Central memory CD8-positive, alpha-beta T cell (primary cell): ENCODE measurements at places on chromosomes 2 and 18.

- H3K27ac ChIP-seq, result no peak overlapping the region
- H3K4me3 ChIP-seq, result no peak overlapping the region
Measured at GRCh38 chr18:11500153-11501122, 109.0 kb upstream of the SLC35G4 start.

DNA sequence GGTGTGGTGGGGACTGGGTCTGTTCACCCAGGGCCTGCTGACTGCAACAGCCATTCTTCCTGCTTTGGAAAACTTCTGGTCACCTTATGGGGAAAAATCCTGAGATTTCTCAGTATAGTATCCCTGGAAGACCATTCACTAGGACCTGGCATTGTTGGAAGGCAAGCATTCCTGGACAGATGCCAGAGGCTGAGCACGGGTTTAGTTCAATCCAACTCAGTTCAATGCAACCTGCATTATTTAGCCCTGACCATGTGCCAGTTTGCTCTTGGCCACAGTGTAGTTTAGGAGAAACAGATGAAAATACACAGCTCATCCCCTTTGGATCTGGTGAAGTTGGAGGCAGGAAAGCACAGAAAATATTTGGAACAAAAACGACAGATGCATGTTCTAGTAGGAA lies 95.9 kb downstream of the LPIN1 start:
- no peak overlapping the region for H3K27ac ChIP-seq
- H3K4me1 ChIP-seq, result no peaks in the 10 kb centered on the region
- DNase-seq, result no peak
- peaks cover 9% of the 10 kb centered on the region for H3K27me3 ChIP-seq

DNA sequence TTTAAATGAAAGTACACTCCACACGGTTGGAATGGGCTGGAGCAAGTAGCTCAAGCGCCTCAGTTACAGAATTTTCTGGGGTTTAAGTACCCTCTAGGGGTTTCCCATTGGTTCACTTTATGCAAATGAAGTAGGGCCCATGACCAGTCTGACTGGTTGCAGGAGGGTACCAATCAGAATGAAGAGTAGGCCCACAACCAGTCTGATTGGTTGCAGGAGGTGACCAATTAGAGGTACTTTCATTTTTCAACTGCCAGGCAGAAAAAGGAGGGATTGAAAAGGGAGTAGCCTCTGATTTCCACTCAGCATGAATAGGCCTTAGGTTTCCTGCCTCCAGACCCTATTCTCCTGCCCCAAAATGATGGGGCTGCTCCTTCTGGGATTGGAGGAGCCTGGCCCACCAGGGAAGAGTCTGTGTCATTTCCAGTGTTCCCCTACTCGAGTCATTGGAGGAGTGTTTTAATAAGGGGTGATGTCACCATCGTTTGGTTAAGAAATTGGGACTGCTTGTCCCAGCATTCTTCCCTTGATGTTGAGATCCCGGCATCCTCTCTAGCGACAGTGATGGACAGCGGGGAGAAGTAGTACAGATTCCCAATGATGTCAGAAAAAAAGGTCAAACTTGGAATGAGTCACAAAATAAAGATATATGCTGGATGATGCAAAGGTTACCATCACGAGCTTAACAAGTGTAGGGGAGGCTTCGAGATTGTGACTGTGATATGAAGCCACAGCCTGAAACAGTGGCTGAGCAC lies 210.4 kb downstream of the SH3BP4 start:
- no peak overlapping the region for H3K27ac ChIP-seq
- H3K36me3 ChIP-seq, result peaks cover 2% of the 10 kb centered on the region
- H3K4me3 ChIP-seq, result no peak overlapping the region
- H3K27me3 ChIP-seq, result peaks cover 71% of the 10 kb centered on the region
- H3K4me1 ChIP-seq, result no peaks in the 10 kb centered on the region

GRCh38 chr18:58579561-58580047 lies 49.3 kb downstream of the ALPK2 start:
- DNase-seq, result no peak
- no peak overlapping the region for H3K4me3 ChIP-seq
- peaks cover 2% of the 10 kb centered on the region for H3K36me3 ChIP-seq

GRCh38 chr2:239834143-239834542 lies 191.0 kb downstream of the NDUFA10 start:
- H3K27ac ChIP-seq, result no peak overlapping the region
- H3K4me1 ChIP-seq, result no peaks in the 10 kb centered on the region
- H3K27me3 ChIP-seq, result peaks cover 12% of the 10 kb centered on the region
- no peaks in the 10 kb centered on the region for H3K36me3 ChIP-seq
- DNase-seq, result peak; percentile 6
- H3K4me3 ChIP-seq, result no peak overlapping the region

DNA sequence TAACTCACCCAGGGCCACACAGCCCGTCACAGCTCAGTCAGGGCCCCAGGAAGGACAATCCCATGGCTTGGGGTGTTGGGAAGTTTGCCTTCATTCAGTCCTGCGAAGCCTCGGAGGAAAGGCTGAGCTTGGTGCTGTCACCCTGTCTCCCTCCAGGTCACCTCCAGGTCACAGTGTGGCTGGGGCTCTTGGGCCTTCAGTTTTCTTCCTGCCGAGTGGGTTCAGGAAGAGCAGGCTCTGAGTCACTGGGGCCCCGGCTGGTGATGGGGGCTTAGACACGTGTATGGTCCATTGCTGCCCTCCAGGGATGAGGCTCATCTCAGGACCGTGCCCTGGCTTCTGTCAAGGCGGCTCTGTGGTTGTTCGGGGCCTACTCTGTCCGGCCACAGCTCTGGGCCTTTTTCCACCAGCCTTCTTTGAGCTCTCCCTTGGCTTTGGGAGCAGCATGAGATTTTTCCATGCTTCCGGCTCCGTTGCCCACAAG lies 118.6 kb downstream of the INHBB start:
- no peak overlapping the region for H3K4me3 ChIP-seq
- H3K27me3 ChIP-seq, result peaks cover 20% of the 10 kb centered on the region
- no peaks in the 10 kb centered on the region for H3K4me1 ChIP-seq
- H3K36me3 ChIP-seq, result no peaks in the 10 kb centered on the region
- no peak for DNase-seq

DNA sequence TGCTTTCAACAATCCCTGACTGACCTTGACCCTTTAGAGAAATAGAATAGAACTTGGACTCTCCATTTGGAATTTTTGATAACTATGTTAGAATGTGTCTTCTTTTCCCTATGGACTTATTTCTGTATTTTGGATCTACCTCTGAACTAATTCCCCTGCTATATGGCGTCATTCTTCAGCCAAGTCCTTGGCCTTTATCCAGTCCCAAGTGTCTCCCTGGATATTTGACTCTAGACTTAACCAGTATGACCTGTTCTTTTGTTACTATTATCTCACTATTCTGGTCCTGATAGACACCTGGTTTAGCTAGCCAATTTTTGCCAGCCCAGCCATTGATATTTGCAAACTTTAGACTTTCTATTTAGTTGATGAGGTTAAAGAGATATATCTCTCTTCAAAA lies 186.8 kb downstream of the KCNS3 start:
- no peaks in the 10 kb centered on the region for H3K4me1 ChIP-seq
- no peaks in the 10 kb centered on the region for H3K27me3 ChIP-seq
- H3K27ac ChIP-seq, result no peak overlapping the region
- no peaks in the 10 kb centered on the region for H3K36me3 ChIP-seq
- DNase-seq, result no peak
- no peak overlapping the region for H3K4me3 ChIP-seq

DNA sequence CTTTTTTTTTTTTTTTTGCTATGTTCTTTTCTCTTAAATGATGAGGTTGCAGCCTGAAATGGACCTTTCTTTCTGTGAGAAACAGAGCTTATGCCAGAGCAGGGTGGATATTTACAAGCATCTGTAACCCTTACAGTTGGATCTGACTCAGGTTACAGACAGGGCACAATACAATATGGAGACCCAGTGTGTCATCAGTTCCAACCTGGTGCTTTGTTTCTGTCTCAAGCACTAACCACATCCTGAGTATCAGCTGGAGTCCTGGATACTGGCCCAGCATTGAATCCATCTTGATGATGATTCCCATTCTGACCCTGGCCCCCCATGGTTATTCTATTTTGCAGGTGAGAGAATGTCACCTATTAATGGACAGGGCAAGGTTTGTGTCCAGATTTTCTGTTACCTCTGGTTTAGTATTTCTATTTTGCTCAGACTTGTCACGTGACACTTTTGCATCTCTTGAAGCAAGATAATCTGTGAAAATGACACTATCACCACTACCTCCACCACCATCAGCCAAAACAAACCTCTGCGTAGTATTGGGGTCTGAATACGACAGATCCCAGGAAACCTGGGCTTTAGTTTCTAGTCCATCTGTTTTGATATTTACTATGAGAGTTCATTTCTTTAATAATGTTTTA lies 174.0 kb downstream of the CCDC85A start:
- H3K4me1 ChIP-seq, result no peaks in the 10 kb centered on the region
- no peak for DNase-seq
- H3K27ac ChIP-seq, result no peak overlapping the region
- H3K4me3 ChIP-seq, result no peak overlapping the region
- no peaks in the 10 kb centered on the region for H3K27me3 ChIP-seq

- DNase-seq, result no peak
- H3K36me3 ChIP-seq, result peaks cover 12% of the 10 kb centered on the region
- H3K4me3 ChIP-seq, result peak overlapping the region; percentile 54
- H3K27me3 ChIP-seq, result no peaks in the 10 kb centered on the region
- H3K4me1 ChIP-seq, result peaks cover 62% of the 10 kb centered on the region
Measured at GRCh38 chr2:25790074-25790790, 88.1 kb downstream of the ASXL2 start.

DNA sequence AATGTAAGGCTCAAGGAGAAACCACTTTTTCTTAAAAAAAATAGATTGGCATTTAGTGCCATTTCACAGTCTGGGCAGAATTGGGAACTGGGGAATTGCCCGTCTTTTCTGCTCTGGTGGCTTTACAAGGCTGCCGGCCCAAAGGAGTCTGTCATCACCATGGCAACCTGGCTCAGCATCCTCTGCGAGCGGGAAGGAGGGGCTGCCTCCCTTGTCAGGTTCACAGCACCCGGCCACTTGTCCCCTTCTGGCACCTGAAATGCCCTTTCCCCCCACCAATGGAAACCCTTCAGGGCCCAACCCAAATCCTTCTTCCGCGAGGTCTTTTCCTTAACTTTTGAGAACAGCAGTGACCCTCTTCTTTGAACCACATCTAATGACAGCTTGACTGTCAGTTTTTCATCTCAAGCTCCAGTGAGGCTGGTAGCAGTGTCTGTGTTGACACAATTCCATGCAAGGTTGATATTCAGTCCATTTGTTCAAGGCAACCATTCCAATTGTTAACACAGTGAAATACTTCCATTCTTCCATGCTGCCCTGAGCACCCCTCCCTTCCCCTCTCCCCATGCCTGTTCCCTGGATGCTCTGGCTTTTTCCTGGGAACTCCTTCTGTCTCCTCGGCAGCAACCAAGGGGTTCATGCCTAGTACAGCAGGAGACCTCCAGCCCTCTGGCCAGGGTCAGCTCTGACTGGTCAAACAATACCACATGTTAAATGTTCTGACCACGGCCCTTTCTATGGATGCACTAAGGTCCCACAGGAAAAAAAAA lies 79.6 kb downstream of the DNER start:
- H3K36me3 ChIP-seq, result peaks cover 1% of the 10 kb centered on the region
- DNase-seq, result no peak
- H3K4me1 ChIP-seq, result no peaks in the 10 kb centered on the region
- no peak overlapping the region for H3K4me3 ChIP-seq
- H3K27ac ChIP-seq, result no peak overlapping the region
- H3K27me3 ChIP-seq, result peaks cover 32% of the 10 kb centered on the region

DNA sequence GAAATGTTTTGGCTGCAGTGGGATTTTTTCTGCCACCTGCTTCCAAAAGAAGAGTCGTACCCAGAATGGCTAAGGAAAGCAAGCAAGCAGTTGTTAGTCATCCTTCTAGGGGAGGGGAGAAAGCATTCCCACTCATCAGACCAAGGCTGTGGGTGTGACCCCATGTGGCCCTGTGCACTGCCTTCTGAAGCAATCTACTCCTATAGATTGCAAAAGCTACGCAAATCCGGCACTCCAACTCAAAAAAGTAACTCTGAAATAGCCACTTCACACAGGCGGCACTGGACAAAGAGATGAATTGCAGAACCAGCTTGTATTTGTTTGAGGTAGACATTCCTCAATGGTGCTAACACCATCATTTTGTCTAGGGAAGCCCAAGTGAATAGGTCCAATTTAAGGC lies 44.3 kb downstream of the ST3GAL5 start:
- H3K27me3 ChIP-seq, result no peaks in the 10 kb centered on the region
- no peak for DNase-seq
- no peak overlapping the region for H3K4me3 ChIP-seq
- no peak overlapping the region for H3K27ac ChIP-seq

DNA sequence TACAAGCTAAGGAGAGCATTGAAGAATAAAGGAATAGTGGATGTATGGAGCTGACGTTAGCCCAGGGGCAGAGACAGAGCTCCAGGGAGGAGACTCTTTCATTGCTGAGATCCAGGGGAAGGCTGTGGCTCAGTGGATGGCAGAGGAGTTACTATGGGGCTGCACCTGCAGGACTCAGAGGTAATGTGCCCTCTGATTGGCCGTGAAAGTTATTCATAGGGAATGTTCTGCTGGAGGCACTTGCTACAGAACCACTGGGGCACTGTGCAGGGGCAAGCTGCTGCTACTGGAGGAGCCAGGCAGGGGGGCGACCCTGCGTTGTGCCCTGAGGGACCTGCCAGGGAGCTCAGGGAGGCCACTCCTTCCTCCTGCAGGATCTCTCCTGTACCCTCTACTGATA lies 199.2 kb downstream of the PTPRM start:
- H3K36me3 ChIP-seq, result no peaks in the 10 kb centered on the region
- DNase-seq, result no peak
- no peak overlapping the region for H3K4me3 ChIP-seq
- no peaks in the 10 kb centered on the region for H3K27me3 ChIP-seq

GRCh38 chr2:196365145-196365544 lies 193.8 kb upstream of the STK17B start:
- DNase-seq, result no peak
- H3K36me3 ChIP-seq, result no peaks in the 10 kb centered on the region
- H3K27me3 ChIP-seq, result peaks cover 9% of the 10 kb centered on the region
- H3K27ac ChIP-seq, result no peak overlapping the region

GRCh38 chr2:28717339-28717758 lies 34.3 kb upstream of the PPP1CB start:
- no peaks in the 10 kb centered on the region for H3K36me3 ChIP-seq
- no peak for DNase-seq
- no peaks in the 10 kb centered on the region for H3K4me1 ChIP-seq
- H3K27ac ChIP-seq, result no peak overlapping the region

- DNase-seq, result no peak
- no peak overlapping the region for H3K4me3 ChIP-seq
- no peaks in the 10 kb centered on the region for H3K4me1 ChIP-seq
- H3K36me3 ChIP-seq, result no peaks in the 10 kb centered on the region
Measured at GRCh38 chr2:159653962-159654361, 37.6 kb upstream of the BAZ2B start.

- no peak overlapping the region for H3K27ac ChIP-seq
- H3K4me3 ChIP-seq, result no peak overlapping the region
- no peaks in the 10 kb centered on the region for H3K4me1 ChIP-seq
- DNase-seq, result no peak
- H3K27me3 ChIP-seq, result no peaks in the 10 kb centered on the region
Measured at GRCh38 chr2:38021589-38021988, 54.4 kb downstream of the CYP1B1 start.

- no peak overlapping the region for H3K4me3 ChIP-seq
- no peak overlapping the region for H3K27ac ChIP-seq
- no peaks in the 10 kb centered on the region for H3K36me3 ChIP-seq
- no peaks in the 10 kb centered on the region for H3K4me1 ChIP-seq
- peaks cover 29% of the 10 kb centered on the region for H3K27me3 ChIP-seq
Measured at GRCh38 chr2:188293601-188294351, 2.1 kb downstream of the GULP1 start.
